Gastroesophageal sphincter (tissue), 4 donors: ENCODE measurements at places on chromosomes 3 and 15. TPM values are rescaled to one million over a fixed set of nuclear protein-coding genes. Genes with fewer than 3 reads are reported as not detected.

PRKCD gene
- 9.2 TPM for total RNA-seq

GPR27 gene
- 2.8 TPM for total RNA-seq

FGF12 gene
- total RNA-seq: 15.4 TPM

CHRFAM7A gene
- 0.15 TPM for total RNA-seq

MESP2 gene
- not detected for total RNA-seq

CFAP100 gene
- not detected for total RNA-seq

CPLX3 gene
- total RNA-seq: not detected

ARRDC4 gene
- total RNA-seq: 176 TPM

IL17RE gene
- 0.81 TPM for total RNA-seq

SAMMSON gene
- total RNA-seq: 2.9 TPM

DNA sequence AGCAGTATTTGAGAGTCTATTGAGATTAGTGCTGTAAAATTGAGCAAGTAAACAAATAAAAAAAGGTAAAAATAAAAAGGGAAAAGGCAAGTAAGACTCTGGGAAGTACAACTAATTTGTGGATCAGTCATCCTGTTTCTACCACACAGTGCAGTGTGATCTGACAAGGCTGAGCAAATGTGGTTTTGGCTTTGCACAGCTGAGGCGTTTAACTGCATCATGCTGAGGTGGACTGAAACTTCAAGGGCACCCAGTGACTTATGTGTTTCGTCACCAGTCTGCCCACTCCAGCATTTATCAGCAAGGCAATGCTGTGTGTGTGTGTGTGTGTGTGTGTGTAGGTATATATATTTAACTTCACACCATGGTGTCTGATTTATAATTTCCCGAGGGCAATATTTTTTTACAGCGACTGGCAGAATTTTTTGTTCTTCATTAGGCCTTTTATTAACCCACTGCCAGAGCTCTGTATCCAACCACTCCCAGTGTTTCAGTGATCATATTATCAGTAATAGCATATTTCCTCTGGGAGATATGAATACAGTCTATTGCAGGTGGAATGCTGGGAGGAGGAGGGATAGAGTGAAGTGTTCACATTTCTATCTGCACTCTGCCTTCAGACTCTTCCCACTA, 131.5 kb upstream of the SATB1 start:
- no peak for ATAC-seq

DNA sequence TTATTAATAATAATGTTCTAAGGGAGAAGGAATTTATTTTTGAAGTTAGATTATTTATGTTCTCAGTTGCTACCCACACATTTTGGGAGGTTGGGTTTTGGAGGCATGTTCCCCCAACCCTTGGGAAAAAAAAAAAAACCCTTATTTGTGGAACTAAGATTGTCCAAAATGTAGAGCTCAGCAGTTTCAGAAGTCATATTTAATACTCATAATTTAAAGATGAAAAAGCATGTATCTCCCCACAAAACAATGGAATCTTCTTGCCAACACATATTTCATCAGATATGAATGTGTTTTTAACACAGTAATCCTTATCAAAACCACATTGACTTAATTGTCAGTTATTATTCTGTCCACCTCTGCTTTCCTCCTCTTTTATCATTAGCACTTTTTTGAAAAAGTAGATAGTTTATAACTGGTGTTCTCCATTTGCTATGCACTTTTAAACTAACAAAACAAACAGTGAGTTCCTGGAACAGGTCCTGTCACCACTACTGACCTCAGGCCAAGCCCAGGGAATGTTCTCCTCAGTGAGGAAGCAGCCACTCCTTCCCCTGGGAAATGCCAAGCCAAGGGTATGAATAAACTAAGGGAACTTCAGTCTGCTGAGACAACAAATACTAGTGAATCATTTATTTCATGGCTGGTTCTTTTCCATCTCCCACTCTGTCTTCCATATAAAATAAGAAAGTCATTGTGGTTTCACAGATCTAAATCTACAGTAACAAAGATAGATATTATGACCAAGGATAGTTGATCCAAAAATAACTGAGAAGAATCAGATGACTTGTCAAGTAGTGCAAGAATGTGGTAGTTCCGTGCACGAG, 414.4 kb upstream of the ALCAM start:
- ATAC-seq: no peak

DNA sequence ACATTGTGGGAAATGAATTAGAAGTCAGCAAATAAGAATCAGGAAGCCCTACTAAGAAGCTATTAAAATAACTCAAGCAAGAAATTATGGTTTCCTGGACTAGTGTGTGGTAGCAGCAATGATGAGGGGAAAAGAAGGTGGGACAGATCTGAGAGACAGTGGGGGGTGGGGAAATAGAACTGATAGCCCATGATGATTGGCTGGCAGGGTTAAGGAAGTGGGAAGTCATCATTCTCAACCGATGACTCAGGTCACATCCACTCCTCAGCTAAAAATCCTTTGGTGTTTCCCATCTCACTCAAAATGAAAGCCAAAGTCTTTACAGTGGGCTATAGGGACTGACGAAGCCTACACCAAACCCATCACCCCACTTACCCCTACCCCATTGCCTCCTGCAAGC, 153.9 kb upstream of the ARHGEF26 start:
- ATAC-seq: no peak

GRCh38 chr3:186671051-186671450, 5.2 kb downstream of the HRG start:
- no peak for ATAC-seq

DNA sequence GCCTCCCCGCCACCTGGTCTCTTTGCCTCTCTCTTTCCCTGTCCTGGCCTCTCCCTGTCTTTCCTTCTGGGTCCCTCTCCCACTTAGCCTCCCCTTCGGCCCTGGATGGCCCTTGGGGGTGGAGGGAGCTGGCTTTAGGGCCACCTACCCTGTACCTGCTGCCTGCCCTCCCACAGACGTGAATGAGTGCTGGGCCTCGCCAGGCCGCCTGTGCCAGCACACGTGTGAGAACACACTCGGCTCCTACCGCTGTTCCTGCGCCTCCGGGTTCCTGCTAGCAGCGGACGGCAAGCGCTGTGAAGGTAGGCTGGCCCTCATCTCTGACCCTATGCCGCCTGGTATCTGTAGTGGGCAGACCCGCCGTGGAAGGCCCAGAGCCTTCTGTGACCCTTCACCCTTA, 80.7 kb downstream of the FBLN2 start:
- ATAC-seq: no peak

DNA sequence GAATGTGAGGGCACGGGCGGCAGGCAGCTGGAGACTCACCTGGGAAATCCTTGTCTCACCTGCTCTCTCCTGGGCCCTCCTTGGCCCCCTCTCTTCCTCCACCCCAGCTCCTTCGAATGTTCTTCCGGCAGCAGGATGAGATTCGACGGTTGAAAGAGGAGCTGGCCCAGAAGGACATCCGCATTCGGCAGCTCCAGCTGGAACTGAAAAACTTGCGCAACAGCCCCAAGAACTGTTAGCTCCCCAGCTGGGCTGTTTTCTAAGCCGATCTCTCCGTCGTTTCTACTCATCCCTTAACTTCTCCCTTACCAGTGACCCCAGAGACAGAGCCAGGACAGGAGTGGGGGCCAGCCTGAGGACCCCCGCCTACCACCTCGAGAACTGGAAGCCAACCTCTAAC, 95.0 kb downstream of the ANP32A start:
- peak; percentile 65 for ATAC-seq

DNA sequence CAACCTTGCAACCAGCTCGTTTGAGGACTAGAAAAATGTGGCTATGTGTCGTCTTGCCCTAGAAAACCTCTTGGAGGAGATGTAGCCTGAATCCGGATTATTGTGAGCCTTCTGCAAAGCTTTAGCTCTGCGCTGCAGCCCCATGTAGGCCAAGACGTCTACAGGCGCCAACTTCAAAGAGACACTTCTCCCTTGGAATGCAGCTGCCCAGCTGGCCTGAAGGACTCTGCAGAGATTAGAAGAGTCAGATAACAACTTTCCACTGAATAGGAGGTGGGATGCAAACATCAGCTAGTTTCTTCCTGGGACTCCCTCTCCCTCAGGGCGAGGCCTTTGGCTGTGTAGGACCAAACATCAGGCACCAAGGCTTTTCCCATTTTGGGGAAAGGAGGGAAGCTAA, 356.5 kb upstream of the IL12A start:
- no peak for ATAC-seq

GRCh38 chr15:67542420-67543347, at the start of gene MAP2K5:
Gene MAP2K5 (plus strand): TSS chr15:67542703. CDS start chr15:67543336, 633 bp downstream.
- ATAC-seq: peak; percentile 92

GRCh38 chr3:195010551-195011100, 260.3 kb downstream of the XXYLT1 start:
- ATAC-seq: no peak

DNA sequence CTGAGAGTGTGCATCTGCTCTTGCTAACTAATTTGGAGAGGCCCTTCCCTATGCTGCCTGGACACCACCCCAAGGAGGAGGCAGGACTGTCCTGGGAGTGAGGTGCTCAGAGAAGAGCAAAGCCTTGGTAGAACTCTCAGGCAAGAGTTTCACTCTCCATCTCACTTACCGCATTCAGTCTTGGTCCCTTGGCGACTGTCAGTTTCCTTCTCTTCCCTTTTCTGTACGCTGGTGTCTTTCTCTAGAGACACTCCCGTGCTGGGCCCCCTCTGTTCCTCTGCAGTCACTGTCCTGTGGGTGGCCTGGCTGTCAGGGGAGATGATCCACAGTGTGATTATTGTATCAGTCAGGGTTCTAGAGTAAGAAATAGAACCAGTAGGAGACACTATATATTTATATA, 44.0 kb downstream of the IDH2 start:
- ATAC-seq: no peak

DNA sequence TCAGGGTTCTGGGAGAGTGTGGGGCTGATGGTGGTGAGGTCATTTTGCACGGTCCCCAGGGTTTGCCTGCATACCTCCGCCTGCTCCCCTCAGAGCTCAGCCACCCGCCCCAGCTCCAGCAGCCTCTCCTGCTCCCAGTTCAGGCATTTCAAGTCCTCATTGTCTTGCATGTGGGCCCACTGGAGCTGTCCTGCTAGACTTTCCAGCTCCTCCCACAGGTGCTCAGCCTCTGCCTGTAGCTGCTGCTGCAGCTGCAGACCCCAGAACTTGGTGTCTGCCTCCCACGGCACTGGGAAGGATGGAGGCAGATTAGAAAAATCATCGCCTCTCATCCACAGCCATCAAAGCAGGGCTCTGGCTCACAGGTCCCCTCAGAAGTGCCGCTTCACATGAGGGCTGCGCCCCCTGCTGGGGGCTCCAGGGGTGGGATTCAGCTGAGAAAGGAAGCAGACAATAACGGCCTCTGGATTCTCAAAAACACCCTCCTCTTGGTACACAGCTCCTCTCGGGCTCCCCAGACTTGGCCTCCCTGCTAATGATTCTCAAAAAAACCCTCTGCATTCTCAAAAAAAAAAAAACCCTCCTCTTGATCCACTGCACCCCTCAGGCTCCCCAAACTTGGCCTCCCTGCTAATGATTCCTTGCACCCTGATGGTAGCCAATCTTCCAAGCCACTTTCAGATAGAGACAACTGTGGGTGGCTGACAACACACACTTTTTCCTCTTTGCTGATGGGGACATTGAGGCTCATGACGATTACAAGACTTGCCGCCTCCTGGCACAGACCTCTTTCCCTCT, 89.3 kb upstream of the C2CD4B start:
- peak; percentile 51 for ATAC-seq

DNA sequence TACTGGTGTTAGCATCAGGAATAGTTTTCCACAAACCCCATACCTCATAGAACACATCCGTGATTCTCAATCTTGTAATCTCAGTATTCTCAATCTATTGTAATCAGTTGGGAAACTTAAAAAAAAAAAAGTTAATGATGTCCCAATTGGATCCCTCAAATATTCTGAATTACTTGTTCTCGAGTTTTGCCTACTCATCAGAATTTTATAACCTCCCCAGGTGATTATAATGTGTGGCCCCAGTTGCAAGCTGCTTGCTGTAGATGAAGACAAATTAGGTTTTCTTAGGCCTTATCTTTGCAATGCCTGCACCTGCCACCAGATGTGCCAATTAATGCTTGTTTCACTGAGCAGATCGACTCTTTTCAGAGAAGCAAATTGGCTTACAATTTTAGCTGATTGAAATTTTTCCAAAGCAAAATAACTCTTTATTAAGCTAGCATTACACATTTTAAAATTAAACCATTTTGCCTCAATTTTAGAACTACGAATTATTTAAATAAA, 19.0 kb upstream of the DIPK2A start:
- ATAC-seq: no peak

DNA sequence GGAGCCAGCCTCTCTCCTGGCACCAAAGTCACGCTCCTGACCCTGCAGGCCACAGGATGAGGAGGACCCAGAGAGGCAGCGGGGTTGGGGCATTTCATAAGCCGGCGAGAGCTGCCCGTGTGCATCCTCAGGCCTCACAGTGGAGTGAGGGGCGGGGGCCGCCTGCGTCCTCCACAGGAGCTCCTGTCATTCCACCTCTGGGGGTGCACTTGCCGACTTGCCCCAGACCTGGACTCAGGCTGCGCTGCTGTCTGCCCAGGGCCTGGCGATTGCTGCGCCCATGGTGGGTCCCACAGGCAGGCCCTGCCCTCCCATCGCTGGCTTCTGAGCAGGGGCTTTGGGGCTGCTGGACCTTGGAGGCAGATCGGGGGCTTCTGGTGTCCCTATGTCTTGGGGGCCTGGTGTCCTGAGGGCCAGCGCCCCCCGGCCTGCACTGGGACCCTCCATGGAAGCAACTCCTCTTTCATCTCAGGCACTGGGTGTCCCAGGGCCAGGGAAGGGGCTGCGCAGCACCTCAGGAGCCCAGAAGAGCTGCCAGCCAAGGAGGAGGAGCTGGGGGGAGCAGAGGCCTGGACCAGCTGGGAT, 184.0 kb downstream of the GOLGA6L6 start:
- peak; percentile 8 for ATAC-seq
